ENCODE measurements at places on chromosomes 2 and 18. TPM values are rescaled to one million over a fixed set of nuclear protein-coding genes. Genes with fewer than 3 reads are reported as not detected.

The TMEM178A gene
- total RNA-seq = 3.5 TPM

GRCh38 chr2:141611981-141612380 lies 518.8 kb downstream of the LRP1B start:
- H3K4me3 ChIP-seq = no peak overlapping the region
- no peaks in the 10 kb centered on the region for H3K36me3 ChIP-seq
- no peak for DNase-seq

- no peak overlapping the region for H3K27ac ChIP-seq
- no peak overlapping the region for H3K4me3 ChIP-seq
- peaks cover 42% of the 10 kb centered on the region for H3K27me3 ChIP-seq
Observed at GRCh38 chr2:120667981-120668380, 67.7 kb upstream of the GLI2 start.

GRCh38 chr18:72692595-72692994 lies 148.5 kb upstream of the CBLN2 start:
- DNase-seq = no peak
- no peaks in the 10 kb centered on the region for H3K4me1 ChIP-seq
- H3K36me3 ChIP-seq = no peaks in the 10 kb centered on the region
- H3K27ac ChIP-seq = no peak overlapping the region
- H3K4me3 ChIP-seq = no peak overlapping the region

The ST8SIA5 gene
- 8.2 TPM for total RNA-seq

DNA sequence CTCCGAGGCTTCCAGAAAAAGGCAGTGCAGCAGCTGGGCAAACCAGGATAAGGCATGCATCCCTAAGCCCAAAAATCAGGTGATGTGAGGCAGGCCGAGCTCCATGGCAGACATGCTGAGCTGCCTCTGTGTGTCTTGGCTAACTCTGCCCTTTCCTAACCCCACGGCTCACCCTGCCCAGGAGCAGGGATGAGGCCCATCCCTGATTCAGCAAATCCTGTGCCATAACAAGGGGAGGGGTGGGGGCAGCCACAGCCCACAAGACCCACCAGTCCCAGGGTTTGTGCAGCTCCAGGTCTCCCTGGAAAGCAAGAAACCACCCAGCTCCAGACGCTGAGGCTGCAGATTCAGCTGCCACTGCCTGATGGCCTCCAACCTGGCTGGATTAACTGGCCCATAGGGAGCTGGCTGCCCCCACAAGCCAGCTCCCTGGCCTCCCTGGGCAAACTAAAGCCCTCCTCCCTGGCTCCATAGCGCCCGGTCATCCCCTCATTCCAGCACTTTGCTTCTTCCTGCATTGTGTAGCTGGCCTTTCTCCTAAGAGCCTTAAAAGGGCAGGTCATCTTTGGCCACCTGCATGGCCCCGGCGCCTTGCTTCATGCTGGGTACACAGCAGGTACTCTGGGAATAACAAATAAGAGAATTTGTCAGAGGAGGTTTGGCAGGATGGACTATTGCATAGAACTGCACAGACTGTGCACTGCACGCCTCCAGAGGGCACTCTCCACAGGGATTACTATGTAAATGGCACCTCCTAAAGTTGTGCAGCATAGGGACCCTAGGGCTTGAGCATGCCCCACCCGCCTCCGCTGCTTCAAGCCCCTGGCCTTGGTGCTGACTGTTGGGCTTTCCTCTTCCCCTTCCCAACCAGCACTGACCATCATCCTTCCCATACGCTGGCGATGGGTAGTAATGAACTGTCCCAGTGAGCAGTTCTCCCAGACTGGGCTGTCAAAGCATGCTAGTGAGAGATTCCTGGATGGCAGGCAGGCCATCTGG lies 10.7 kb downstream of the STEAP3 start:
- no peak for DNase-seq
- H3K4me3 ChIP-seq = no peak overlapping the region
- no peaks in the 10 kb centered on the region for H3K27me3 ChIP-seq
- H3K27ac ChIP-seq = no peak overlapping the region
- no peaks in the 10 kb centered on the region for H3K4me1 ChIP-seq

DNA sequence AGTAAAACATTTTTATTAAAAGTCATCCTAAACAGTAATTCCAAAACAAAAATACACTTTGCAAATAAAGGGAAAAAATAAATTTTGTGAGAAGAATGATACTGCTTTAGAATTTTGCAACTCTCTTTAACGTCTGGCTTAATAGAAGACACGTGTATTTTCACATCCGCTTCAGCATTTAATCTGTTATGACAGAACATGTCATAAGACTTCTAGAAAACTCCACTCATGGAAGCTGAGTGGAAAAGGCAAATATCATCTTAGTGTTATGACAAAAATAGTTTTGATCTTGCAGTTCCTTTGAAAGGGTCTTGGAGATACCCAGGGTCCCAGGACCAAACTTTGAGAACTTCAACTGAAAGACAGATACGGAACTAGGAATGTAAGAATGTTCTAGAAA lies 350.1 kb downstream of the NCKAP5 start:
- DNase-seq = no peak
- no peaks in the 10 kb centered on the region for H3K27me3 ChIP-seq
- H3K4me1 ChIP-seq = no peaks in the 10 kb centered on the region
- H3K36me3 ChIP-seq = no peaks in the 10 kb centered on the region
- H3K4me3 ChIP-seq = no peak overlapping the region

The KCNJ3 gene
- 1.4 TPM for total RNA-seq

GRCh38 chr2:231710799-231711676 lies 2.7 kb downstream of the PTMA start:
- H3K27me3 ChIP-seq = no peaks in the 10 kb centered on the region
- H3K4me3 ChIP-seq = peak overlapping the region; percentile 72
- DNase-seq = peak; percentile 46
- H3K36me3 ChIP-seq = peaks cover 22% of the 10 kb centered on the region
- peaks cover 43% of the 10 kb centered on the region for H3K4me1 ChIP-seq
- H3K27ac ChIP-seq = peak overlapping the region; percentile 99

DNA sequence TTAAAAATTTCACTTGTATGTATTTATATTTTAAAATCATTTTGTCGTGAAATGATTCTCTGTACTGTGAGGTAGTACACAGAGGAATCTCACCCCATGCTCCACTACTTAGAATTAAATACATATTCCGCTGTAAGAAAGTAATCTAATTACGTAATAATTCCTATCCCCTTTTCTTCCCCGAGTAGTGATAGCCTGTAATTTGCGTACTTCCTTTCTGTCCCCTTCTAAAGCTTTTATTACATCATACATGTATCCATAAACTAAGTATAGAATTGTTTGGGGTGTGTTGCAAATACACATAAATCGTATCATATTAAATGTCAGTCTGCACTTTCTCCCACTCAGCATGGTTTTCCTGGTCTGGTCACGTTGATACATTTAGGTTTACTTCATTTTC lies 12.4 kb upstream of the CHCHD5 start:
- H3K4me3 ChIP-seq = no peak overlapping the region
- no peaks in the 10 kb centered on the region for H3K4me1 ChIP-seq
- H3K27me3 ChIP-seq = no peaks in the 10 kb centered on the region

Measured in heart right ventricle (tissue), 16 donors.